ENCODE measurements at places on chromosomes 12 and 14.

GRCh38 chr14:51576879-51577278 lies 74.8 kb upstream of the FRMD6 start:
- peak; percentile 58 for DNase-seq

- DNase-seq = no peak
These were observed 151.0 kb upstream of the NAV3 start for GRCh38 chr12:77679686-77680085.

- DNase-seq = no peak
These were observed 12.5 kb upstream of the MTERF2 start for GRCh38 chr12:106999446-106999845.

- peak; percentile 82 for DNase-seq
These were observed 127.7 kb downstream of the TMEM30B start for GRCh38 chr14:61153431-61153830.

DNA sequence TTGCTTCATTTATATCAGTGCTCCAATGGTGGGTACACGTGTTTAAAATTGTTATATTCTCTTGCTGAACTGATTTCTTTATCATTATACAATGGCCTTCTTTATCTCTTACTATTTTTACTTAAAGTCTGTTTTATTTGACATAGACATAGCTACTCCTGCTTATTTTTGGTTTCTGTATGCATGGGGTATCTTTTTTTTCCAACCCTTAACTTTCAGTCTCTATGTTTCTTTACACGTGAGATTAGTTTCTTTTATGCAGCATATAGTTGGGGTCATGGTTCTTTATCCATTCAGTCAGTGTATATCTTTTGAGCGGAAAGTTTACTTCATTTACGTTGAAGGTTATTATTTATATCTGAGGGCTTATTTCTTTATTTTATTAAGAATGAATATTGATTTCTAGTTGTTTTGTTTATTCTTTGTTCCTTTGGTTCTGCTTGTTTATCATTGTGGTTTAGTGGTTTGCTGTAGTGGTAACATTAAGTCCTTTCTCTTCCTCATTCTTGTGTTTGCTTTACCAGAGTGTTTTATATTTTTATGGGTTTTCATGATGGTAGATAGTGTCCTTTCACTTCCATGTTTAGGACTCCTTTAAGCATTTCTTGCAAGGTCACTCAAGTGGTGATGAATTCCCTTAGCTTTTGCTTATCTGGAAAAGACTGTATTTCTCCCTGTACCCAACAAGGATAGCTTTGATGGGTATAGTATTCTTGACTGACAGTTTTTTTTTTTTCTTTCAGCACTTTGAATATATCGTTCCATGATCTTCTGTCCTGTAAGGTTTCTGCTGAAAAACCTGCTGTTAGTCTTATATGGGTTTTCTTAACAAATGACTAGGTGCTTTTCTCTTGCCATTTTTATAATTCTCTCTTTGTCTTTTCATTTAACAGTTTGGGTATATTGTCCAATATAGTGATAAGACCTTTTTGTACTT lies 38.3 kb upstream of the FAR2 start:
- DNase-seq = no peak

DNA sequence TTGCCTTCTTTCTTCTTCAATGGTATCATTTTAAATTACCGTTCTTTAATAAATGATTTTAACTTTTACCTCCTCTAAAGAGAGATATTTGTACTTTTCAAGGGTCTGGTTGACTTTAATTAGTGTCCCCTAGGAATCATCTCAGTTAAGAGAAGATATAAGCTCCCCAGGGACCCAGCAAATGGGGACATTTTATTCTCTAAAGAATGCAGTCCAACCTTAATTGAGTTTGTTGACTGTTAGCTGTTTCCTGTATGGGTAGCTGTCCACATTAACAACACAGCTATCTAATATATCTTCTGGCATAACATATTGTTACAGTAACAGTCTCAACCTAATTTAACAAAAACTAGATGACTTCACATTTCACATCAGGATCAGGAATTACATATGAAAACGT lies 241.6 kb upstream of the NPAS3 start:
- DNase-seq = no peak

DNA sequence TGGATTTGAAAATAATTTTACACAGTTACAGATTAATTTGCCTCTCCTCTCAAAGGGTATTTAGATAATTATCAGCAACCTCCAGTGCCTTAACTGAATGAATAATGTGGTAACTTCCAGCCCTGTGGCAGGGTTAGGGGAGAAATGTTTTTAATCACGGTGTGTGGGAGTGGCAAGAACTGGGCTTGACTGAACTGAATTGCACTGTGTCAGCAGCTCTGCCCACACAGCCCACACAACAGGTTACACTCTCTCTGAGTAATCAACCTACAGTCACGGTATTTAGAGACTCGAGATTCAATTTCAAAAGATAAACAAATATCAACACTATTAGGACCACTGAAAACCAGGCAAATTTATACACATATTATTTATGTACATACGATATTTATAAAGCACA lies 198.5 kb downstream of the KCNC2 start:
- no peak for DNase-seq

DNA sequence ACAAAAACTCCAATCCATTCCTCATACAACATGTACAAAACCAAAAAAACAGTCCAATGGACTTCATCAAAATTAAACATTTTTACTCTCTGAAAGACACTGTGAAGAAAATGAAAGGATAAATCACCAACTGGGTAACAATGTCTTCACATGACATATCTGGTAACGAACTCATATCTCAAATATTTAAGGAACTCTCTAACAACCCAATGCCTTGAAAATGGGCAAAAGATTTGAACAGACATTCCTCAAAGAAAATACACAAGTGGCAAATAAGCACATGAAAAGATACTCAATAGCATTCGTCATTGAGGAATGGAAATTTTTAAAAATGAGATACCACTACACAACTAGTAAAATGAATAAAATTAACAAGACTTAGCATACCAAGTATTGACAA lies 198.7 kb upstream of the RASSF8 start:
- DNase-seq = peak; percentile 53

DNA sequence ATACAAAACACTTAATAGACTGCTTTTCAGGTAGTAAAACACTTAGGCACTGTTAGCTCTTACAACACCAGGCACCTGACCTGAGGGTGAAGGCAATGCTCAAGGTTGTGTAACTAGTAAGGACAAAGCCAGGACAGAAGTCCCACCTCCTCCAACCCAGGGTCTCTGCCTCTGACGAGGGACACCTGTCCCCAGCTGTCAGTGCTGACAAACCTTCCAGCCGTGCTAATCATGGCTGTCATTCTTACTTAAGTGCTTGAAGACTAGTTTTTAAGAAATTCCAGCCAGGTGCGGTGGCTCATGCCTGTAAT lies 62.5 kb upstream of the MAX start:
- no peak for DNase-seq

GRCh38 chr12:52049286-52049685 lies 2.0 kb upstream of the NR4A1 start:
- DNase-seq = no peak

DNA sequence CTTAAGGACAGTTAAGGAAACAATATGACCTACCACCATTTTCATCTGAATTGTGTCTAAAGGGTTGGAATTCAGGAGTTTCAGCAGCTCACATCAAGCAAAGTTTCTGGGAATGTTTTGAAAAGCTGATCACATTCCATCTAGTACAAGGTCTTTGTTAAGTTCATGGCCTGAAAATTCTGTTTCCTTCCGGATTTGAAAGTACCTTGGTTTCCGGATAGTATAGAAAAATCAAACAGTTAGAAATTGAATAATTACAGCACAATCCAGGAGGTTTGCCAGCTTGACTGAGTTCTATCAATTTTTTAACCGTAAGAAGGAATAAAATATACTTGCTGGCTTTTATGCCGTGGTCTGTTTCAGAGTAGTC lies 136.5 kb downstream of the HMGA2 start:
- DNase-seq = no peak

DNA sequence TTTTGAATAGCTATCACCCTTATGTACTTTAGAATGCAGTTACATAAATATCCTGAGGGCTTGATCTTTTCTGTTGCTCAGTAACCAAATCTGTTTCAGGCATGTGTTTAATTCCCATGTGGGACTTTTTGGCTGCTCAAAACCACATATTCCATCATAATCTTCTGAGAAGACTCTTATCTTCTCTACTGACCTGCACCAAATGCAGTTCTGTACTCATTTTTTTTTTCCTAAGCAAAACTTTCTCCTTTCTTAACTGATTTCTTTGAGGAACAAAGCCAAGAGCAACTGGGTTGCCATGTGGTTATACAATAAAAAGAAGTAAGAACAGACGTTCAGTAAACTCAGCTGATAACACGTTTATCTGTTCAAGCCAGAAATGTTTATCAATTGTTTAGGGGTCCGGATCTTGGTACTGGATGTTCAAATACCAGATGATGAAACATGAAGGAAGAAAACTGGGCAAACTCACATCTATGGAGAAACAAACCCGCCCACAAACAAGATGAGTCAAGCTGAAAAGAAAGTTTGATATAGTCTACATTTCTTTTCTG lies 50.1 kb downstream of the TMEM132C start:
- DNase-seq = no peak

GRCh38 chr14:33210311-33210710 lies 271.6 kb downstream of the NPAS3 start:
- peak; percentile 26 for DNase-seq

- DNase-seq = peak; percentile 50
These were observed 87.6 kb downstream of the SEC23A start for GRCh38 chr14:39015360-39015961.

- DNase-seq = no peak
These were observed 26.3 kb downstream of the KLRK1 start for GRCh38 chr12:10363658-10363913.

GRCh38 chr14:100658181-100658886 lies 68.4 kb upstream of the DLK1 start:
- no peak for DNase-seq

DNA sequence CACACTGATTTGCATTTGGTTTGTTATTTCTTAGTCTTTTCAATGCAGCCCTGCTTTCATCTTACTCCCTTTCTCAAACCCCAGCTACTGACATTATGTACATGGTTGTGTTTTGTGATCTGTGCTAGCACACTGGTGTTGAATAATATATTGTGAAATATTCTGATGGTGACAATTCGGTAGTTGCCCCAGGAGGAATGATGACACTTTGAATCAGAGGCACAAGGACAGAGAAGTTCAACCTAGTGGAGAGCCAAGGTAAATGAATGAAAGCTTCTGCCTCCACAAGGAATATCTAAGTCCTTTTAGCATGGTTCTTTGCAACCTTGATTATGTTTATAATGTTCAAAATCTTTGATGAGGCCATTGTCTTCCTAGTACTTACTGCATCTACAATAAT lies 159.9 kb downstream of the PDE3A start:
- DNase-seq = no peak

DNA sequence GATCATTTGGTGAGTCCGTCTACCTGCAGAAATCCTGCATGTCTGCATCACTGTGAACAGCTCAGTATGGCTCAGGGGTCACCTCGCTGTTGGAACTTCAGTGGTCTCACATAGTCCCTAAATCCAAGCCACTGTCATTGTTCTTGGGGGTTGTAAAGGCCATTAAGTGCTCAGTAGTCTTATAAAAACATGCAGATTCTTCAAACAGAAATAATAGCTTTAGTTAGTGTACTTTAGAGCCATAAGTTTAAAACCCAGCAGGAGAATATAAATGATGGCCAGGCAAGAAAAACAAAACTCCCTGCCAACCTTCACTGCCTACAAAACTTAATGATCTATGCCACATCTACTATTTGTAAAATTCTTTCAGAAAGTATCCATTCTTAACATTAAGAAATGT lies 396.3 kb downstream of the SYT1 start:
- no peak for DNase-seq

DNA sequence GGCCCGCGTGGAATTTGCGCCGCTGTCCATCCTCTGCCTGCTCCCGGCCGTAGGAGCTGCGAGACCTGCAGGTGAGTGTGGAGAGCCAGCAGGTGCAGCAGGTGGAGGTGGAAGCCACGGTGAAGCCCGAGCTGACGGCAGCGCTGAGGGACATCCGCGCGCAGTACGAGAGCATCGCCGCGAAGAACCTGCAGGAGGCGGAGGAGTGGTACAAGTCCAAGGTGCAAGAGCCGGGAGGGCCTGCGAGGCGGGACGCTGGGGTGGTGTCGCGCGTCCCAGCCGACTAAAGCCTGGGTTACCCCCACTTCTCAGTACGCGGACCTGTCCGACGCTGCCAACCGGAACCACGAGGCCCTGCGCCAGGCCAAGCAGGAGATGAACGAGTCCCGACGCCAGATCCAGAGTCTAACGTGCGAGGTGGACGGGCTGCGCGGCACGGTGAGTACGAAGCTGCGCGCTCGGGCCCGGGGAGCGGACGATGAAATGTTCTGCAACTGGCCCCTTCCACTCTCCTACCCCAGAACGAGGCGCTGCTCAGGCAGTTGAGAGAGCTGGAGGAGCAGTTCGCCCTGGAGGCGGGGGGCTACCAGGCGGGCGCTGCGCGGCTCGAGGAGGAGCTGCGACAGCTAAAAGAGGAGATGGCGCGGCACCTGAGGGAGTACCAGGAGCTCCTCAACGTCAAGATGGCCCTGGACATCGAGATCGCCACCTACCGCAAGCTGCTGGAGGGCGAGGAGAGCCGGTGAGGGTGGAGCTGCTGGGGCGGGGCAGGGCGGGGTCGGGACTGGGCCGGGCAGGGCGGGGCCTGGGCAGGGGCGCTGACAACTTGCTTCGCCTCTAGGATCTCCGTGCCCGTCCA lies 2.1 kb downstream of the PRPH start:
- DNase-seq = no peak

DNA sequence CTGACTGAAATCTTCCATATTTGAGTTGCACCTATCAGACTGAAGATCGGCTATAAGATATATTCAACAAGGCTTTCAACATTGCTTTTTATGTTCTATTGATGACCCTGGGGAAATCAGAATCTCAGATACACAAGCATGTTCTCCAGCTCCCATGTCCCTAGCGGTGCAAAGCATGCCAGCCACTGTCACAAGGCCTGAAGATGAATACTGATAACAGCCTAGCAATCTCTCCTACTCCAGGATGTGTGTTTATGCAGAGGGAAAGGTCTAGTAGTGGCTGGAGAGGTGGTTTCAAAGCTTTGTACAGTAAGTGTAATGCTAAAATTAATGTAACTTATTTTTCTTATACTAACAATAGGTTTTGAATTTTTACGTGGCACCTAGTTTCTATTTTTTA lies 64.6 kb downstream of the SOX5 start:
- no peak for DNase-seq

GRCh38 chr12:132533584-132533958 lies 43.6 kb downstream of the FBRSL1 start:
- DNase-seq = no peak

DNA sequence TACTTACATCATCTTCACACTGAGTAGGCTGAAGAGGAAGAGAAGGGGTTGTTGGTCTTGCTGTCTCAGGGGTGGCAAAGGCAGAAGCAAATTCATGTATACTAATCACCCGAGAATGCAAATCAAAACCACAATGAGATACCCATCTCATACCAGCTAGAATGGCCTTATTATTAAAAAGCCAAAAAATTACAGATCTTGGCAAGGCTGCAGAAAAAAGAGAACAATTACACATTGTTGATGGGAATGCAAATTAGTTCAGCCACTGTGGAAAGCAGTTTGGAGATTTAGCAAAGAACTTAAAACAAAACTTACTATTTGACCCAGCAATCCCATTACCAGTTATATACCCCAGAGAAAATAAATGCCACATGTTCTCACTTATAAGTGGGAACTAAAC lies 154.9 kb downstream of the SEC23A start:
- DNase-seq = peak; percentile 81

- DNase-seq = no peak
These were observed 101.3 kb downstream of the PTPRB start for GRCh38 chr12:70535896-70536374.

All from fibroblast of skin of right biceps (primary cell).